ENCODE measurements at places on chromosomes 4 and X. TPM values are rescaled to one million over a fixed set of nuclear protein-coding genes. Genes with fewer than 3 reads are reported as not detected.

DNA sequence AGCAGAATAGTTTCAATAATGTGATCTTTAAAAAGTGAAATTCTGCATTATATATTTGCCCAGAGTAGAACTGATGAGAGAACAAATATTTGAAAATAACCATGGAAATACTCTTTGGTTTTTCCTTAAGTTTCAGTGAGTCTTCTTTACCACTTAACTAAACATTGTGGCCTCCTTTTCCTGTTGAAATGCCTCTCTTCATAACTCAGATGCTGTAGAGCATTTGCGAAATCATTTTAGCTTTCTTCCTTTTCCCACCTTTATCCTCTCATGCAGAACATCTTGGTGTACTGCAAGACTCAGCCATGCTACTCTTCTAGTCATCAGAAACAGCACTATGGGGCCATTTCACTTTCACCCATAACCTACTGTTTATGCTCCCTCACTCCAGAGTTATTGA, 48.2 kb downstream of the CASK start:
- no peak for DNase-seq

DNA sequence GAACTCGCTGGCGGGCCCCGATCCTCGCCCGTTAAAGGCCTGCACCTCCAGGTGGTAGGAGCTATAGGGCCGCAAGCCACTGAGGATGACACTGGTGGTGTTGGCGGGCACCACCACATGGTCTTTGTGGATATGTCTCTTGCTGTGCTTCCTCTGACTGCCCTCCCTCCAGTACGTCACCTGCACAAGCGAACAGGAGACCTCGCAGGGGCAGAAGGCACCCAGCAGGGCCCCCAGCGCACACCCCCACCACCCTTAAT, 20.7 kb downstream of the L1CAM start:
- DNase-seq = no peak

DNA sequence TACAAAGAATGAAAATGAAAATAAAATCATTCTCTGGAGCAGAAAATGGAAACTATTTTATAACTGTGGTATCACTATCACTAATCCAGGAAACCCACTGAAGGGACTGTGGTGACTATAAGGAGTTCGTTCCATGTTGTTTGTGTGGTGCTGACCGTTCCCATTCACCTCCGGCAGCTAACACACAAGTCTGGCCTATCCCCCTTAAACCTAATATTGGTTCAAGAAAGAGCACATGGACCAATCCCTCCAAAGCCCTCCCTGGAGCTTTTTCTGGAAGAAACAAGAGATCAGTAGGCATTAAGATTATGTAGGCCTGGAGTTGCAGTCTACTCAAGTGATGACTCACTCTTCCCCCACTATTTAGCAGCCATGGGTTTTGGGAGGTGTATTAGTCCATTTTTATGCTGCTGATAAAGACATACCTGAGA, 25.9 kb upstream of the FAM241A start:
- no peak for DNase-seq

The TMEM154 gene
- 59.6 TPM for total RNA-seq

DNA sequence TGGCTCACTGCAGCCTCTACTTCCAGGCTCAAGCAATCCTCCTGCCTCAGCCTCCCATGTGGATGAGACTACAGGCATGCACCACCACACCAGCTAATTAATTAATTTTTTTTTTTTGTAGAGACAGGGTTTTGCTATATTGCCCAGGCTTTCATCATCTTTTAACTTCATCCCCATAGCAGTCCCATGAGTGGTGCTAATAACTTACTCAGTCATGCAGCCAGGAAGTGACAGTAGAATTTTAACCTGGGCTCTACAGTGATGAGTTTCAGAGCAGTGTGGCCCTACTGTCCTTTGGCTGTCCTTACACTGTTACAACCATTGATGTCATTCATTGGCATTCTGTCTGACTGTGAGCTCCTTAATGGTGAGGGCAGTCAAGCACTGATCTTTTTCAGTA, 3.9 kb upstream of the OCIAD2 start:
- no peak for DNase-seq

GRCh38 chrX:8846266-8846665, 45.1 kb upstream of the FAM9A start:
- no peak for DNase-seq

The SCML2 gene
- 28.2 TPM for total RNA-seq

DNA sequence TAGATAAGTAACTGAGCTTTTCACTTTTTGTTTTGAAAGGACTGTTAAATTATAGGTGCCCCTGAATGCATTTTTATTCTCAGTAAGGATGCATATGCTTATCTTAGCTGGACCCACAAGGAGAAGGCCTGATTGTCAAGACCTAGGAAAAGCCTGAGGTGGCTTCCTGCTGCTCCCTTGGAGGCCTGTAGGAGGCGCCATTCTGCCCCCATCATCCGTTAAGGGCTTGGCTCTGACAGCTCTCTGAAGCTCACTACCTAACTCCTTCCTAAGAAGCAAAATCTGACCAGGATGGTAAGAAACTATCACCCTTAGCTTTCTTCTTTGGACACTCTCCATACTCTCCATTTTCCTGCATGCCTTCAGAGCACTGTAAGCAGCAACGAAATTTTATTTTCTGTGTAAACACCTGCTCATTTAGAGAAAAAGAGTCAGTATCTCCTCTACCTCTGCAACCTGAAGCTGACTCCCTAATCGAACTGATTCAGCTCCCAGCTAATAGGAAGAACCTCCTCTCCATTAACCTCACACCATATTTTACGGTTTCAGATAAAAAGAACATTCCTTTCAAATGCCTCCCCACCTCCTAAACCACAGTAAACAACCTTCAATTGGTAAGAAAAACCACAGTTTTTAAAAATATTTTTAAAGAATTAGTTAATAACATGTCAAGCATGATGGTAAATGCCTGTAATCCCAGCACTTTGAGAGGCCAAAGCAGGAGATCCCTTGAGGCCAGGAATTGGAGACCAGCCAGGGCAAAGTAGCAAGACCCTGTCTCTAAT, 73.4 kb upstream of the EDNRA start:
- DNase-seq = no peak
